SK-MEL-5 (cell line): ENCODE measurements at places on chromosomes 16 and 17. TPM values are rescaled to one million over a fixed set of nuclear protein-coding genes. Genes with fewer than 3 reads are reported as not detected.

DNA sequence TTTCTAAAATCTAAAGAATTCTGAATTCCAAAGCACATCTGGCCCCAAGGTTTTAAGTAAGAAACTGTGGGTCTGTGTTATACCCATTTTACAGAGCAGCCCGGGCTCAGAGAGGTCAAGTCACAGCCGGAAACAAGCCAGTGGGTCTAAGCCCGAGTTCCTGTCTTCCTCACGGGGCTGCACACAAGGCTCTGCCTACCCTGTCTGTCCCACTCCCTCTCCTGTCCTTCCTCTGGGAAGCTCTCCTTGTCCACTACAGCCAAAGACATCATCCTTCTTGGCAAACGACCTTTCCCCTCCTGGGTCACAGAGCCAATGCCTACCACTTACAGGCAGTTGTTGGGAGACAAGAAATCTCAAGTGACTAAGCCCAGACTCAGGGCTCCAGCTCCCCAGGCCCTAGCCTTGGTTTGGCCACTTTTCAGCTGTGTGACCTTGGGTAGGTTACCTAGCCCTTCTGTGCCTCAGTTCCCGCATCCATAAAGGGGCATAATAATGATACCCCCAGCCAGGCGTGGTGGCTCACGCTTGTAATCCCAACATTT, 55.6 kb upstream of the MAP3K14 start:
- peak; percentile 26 for DNase-seq

GRCh38 chr17:36089888-36090836, at the start of gene CCL3:
CCL3 (minus strand) TSS chr17:36090143; CDS start chr17:36090058, 85 bp downstream.
- peak; percentile 25 for DNase-seq

DNA sequence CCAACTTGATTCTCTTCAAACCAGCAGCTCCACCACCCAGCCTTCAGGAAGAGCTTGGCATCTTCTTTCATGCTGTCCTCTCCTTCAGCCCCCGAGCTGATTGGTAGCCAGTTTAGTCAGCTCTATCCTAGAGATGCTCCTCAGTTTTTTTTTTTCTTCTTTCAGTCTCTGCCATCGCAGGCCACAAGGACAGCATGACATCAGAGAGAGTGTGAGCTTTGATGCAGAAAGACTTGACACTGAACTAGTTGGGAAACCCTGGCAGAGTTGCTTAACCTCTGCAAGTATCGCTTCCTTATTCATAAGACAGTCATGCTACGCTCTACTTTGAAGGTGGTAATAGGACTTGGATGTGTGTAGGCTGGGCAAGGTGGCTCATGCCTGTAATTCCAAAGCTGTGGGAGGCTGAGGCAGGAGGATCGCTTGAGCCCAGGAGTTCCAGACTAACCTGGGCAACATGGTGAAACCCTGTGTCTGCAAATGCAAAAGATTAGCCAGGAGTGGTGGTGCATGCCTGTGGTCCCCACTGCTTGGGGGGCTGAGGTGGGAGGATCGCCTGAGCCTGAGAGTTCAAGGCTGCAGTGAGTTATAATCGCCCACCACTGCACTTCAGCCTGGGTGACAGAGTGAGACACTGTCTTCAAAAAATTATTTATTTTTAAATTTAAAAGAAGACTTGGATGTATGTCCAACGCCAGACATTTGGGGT, 2.6 kb downstream of the CD300LB start:
- no peak for DNase-seq

DNA sequence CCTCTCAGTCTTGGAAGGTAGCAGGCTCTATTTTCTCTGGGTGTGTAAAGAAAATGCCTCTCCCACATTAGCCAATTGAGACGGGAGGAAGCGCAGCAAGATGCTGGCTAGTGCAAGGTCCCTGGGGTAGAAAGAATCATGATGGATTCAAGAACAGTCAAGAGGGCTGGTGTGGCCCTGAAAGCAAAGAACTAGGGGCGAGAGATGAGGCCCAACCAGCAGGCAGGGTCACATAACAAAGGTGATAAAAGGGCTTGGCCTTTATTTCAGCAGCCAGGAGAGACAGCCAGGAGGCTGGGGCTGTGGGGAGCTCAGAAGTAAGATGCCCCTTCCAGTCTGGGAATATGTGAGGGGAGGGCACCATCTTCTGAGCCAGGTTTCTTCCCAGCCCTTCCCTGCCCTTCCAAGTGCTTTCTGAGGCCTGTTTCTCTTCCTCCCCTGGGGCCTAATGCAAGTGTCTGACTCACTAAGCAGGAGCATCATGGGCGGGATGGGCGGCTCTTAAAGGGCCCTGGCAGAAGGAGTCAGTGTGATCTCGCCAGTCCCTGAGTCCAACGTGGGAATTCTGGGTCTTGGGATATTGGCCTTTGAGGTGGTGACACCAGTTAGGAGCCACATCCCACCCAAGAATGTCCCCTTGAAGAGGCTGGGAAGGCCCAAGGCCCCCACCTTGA, 3.9 kb upstream of the NLRC5 start:
- DNase-seq: peak; percentile 69

- DNase-seq: no peak
Measured at GRCh38 chr17:61048376-61049106, 351.1 kb upstream of the TBX2 start.

DNA sequence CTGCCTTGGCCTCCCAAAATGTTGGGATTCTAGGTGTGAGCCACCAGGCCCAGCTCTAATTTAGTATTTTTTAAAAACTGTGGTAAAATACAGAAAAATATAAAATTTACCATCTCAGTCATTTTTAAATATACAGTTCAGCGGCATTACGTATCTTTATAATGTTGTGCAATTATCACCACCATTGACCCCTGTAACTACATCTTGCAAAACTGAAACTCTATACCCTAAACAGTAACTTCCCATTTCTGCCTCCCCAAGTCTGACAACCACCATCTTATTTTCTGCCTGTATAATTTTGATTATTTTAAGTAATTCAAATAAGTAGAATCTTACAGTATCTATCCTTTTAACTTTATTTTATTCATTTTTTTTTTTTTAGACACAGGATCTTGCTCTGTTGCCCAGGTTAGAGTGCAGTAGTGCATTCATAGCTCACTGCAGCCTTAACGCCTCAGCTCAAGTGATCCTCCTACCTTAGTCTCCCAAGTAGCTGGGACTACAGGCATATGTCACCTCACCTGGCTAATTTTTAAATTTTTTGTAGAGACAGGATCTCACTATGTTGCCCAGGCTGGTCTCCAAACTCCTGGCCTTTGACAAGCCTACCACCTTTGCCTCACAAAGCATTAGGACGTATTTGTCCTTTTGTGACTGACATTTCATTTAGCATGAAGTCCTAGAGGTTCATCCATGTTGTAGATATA, 10.9 kb upstream of the GGA2 start:
- no peak for DNase-seq

DNA sequence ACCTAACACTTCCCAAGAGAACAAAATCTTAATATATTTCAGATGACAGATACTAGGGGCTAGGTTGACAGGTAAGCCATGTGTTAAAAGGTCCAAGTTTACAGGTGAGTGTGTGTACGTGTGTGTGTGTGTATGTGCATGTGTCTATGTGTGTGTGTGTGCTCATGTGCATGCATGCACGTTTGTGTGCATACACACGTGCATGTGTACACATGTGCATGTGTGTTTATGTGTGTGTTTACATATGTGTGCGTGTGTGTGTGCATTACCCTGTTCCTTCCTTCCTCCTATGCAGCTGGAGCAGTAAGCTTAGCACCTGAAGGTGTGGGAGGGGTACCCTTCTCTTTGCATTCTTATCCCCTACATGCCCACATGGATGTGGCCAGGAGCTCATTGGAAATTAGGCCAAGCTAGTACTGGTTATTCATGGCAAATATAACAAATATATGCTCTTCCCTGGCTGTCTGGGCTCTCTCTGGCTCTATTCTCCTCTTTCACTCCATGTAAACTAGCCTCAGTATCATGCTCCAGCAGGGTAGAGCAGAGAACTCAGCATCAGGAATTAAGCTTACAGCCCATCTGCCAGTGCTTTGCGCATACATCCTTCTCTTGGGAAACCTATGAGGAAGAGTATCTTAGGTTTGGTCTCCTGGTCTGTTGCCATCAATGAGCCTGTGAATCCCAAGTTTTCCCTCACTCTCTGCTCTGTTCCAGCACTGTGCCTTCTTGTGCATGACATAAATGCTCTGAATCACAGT, 258.0 kb upstream of the MYOCD start:
- no peak for DNase-seq

The CLEC3A gene
- total RNA-seq: not detected in 2 replicates

The ADGRG3 gene
- total RNA-seq: not detected in 2 replicates
